CD14-positive monocyte (primary cell): ENCODE measurements at places on chromosomes 3 and 15. TPM values are rescaled to one million over a fixed set of nuclear protein-coding genes. Genes with fewer than 3 reads are reported as not detected.

GRCh38 chr3:53287131-53287629 lies 31.4 kb upstream of the TKT start:
- H3K4me1 ChIP-seq, result no peaks in the 10 kb centered on the region
- H3K36me3 ChIP-seq, result peaks cover 54% of the 10 kb centered on the region
- DNase-seq, result peak; percentile 10
- H3K27me3 ChIP-seq, result no peaks in the 10 kb centered on the region
- H3K4me3 ChIP-seq, result no peak overlapping the region

GRCh38 chr3:180283251-180283650 lies 246.5 kb upstream of the PEX5L start:
- no peak overlapping the region for H3K4me3 ChIP-seq
- no peaks in the 10 kb centered on the region for H3K36me3 ChIP-seq
- no peak overlapping the region for H3K27ac ChIP-seq
- no peaks in the 10 kb centered on the region for H3K4me1 ChIP-seq

- H3K4me1 ChIP-seq, result peaks cover 19% of the 10 kb centered on the region
- no peaks in the 10 kb centered on the region for H3K27me3 ChIP-seq
- H3K4me3 ChIP-seq, result no peak overlapping the region
- peaks cover 100% of the 10 kb centered on the region for H3K36me3 ChIP-seq
- no peak for DNase-seq
Observed at GRCh38 chr15:92930776-92931175, 30.7 kb downstream of the CHD2 start.

GRCh38 chr3:126947429-126947828 lies 35.5 kb upstream of the PLXNA1 start:
- no peak for DNase-seq
- H3K36me3 ChIP-seq, result no peaks in the 10 kb centered on the region
- peaks cover 15% of the 10 kb centered on the region for H3K4me1 ChIP-seq
- H3K4me3 ChIP-seq, result no peak overlapping the region
- H3K27ac ChIP-seq, result no peak overlapping the region

DNA sequence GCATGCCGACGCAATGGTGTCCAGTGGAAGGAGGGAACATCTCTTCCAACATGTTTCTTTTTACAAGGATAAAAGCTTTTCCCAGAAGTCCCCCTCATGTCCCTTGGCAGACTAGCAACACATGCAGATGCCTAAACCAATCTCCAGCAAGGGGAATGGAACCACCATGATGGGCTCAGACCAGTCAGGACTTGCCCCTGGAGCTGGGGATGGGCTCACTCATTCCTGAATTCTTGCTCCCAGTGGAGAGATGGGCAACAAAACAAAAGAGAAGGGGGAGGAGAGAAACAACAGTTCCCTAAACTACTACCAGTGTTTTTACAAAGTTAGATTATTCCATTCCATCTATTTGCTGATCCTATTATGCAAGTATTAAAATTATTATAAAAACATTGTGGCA lies 76.8 kb upstream of the OXTR start:
- no peaks in the 10 kb centered on the region for H3K27me3 ChIP-seq
- no peak for DNase-seq
- H3K36me3 ChIP-seq, result no peaks in the 10 kb centered on the region
- H3K4me3 ChIP-seq, result no peak overlapping the region
- H3K27ac ChIP-seq, result no peak overlapping the region

GRCh38 chr15:99435113-99435695 lies 130.6 kb upstream of the MEF2A start:
- no peak overlapping the region for H3K27ac ChIP-seq
- H3K27me3 ChIP-seq, result peaks cover 8% of the 10 kb centered on the region
- H3K4me3 ChIP-seq, result no peak overlapping the region

DNA sequence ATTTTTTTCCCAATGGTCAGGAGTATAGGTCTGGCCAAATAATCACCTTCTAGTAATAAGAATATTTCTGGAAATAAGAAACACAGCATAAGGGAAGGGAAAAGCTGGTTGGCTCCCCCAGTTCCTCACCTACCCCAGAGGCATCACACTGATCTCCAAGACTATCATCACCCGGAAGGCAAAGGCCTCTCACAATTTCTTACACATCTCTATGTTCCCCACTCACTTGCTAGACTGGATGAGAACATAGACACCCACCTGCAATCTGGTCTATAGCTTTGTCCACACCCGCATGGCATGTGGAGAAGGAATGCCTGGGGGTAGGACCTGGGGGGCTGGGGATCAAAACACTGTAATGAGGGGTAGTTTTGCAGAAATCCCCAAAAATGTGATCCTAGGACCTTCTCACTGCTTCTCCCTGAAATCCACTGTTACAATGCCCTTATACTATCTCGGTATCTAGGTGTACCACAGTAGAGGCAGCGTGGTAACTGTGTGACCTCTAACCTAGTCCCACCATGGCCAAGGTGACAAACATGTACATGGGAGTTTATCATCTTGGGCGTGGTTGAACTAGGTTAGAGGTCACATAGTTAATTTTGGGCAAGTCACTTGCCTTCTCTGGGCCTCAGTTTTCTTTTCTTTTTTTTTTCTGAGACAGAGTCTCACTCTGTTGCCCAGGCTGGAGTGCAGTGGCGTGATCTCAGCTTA lies 29.5 kb upstream of the NRROS start:
- peak overlapping the region; percentile 68 for H3K27ac ChIP-seq
- H3K4me3 ChIP-seq, result no peak overlapping the region
- H3K27me3 ChIP-seq, result no peaks in the 10 kb centered on the region
- no peaks in the 10 kb centered on the region for H3K36me3 ChIP-seq

DNA sequence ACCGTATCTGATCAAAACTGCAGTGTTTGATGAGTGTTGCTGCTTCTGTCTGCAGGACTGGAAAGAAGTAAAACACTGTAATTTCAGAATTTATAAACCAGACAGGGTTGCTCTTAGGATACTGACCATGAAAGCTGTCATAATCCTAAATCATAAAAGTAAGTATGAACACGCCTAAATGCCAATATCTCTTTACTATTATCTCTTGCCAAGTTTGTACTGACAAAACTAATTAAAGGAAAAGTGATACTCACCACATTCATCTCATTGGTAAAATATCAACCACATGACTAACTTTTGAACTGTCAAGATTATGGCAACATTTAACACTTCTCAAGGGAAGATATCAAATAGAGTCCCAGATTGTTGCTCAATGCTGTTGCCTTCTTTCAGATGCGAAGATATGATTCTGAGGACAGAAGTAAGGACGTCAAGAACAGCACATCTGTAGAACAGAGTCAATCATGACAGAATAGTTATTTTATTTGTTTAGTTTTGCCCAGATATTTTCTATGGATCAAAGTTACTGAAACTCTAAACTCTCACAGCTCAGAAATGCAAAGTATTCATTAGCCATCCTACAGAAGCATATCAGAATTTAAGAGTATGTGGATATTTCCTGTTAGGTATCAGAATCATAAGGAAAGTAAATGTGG lies 61.4 kb upstream of the COL8A1 start:
- H3K4me3 ChIP-seq, result no peak overlapping the region
- no peaks in the 10 kb centered on the region for H3K36me3 ChIP-seq
- no peaks in the 10 kb centered on the region for H3K4me1 ChIP-seq
- no peaks in the 10 kb centered on the region for H3K27me3 ChIP-seq

- peaks cover 4% of the 10 kb centered on the region for H3K36me3 ChIP-seq
- peak overlapping the region; percentile 66 for H3K27ac ChIP-seq
- no peak overlapping the region for H3K4me3 ChIP-seq
- H3K27me3 ChIP-seq, result no peaks in the 10 kb centered on the region
- peak; percentile 86 for DNase-seq
Observed at GRCh38 chr3:172159962-172160538, 120.7 kb downstream of the FNDC3B start.

GRCh38 chr15:99291643-99292042 lies 40.4 kb downstream of the LRRC28 start:
- no peaks in the 10 kb centered on the region for H3K4me1 ChIP-seq
- H3K27ac ChIP-seq, result no peak overlapping the region
- DNase-seq, result no peak
- H3K4me3 ChIP-seq, result no peak overlapping the region
- no peaks in the 10 kb centered on the region for H3K36me3 ChIP-seq

DNA sequence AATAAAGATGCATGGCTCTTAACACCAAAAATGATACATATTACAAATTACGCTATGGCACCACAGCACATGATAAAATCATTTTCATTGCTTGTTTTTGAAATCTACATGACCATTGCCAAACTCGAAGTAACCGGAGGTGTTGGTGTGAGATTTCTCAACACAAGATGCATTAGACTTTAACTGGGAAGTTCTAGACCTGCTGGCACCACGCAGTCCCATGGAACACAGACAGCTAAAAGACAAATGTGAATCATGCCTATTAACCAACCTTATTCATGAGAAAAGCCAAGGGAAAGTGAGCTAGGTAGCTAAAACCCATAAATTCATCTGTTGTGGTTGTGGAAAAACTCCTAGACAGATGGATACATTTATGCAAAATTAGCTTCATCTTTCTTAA lies 595.4 kb downstream of the FOXP1 start:
- no peak overlapping the region for H3K27ac ChIP-seq
- no peaks in the 10 kb centered on the region for H3K4me1 ChIP-seq
- no peak for DNase-seq
- no peaks in the 10 kb centered on the region for H3K27me3 ChIP-seq
- H3K4me3 ChIP-seq, result no peak overlapping the region

GRCh38 chr3:10459954-10460754 lies 45.2 kb downstream of the ATP2B2 start:
- no peak overlapping the region for H3K4me3 ChIP-seq
- no peak overlapping the region for H3K27ac ChIP-seq
- no peaks in the 10 kb centered on the region for H3K36me3 ChIP-seq
- no peaks in the 10 kb centered on the region for H3K27me3 ChIP-seq

- H3K4me1 ChIP-seq, result no peaks in the 10 kb centered on the region
- no peaks in the 10 kb centered on the region for H3K27me3 ChIP-seq
- H3K27ac ChIP-seq, result no peak overlapping the region
- H3K4me3 ChIP-seq, result no peak overlapping the region
- no peak for DNase-seq
Observed at GRCh38 chr3:132695422-132695821, 26.8 kb downstream of the NPHP3 start.

DNA sequence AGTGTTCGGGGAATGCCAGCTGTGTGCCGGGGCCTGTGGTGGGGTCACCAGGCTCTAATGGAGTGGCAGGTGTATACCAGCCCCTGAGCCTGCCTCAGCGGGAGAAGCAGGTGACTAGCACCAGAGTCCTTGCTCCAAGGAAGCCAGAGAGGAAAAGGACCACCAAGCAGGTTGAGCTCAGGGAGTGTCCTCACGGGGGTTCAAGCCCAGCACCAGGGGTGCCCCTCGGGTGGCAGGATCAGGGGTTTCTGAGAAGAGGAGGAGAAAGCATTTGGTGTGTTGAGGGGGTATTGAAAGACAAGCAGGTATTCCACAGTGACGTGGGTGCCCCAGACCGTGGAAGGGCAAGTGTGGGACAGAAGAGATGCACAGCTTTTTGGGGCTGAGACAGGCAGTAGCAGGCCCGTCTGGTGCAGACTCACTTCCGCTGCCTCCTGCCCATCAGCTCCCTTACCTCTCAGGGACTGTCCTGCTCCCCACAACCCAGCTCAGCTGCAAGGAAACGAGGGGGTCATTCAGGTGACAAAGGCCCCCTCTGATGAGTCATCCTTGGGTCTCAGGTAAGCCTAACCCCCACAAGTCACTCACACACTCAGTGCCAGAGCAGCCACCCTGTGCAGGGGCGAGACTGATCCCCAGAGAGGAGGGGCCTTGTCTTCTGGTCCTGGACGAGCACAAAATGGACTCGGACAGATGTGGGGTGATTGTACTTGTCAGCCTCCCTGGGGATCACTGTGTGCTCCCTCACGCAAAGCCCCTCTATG lies 21.4 kb upstream of the POC1A start:
- H3K4me1 ChIP-seq, result peaks cover 29% of the 10 kb centered on the region
- H3K27me3 ChIP-seq, result no peaks in the 10 kb centered on the region
- no peak overlapping the region for H3K4me3 ChIP-seq
- no peaks in the 10 kb centered on the region for H3K36me3 ChIP-seq
- H3K27ac ChIP-seq, result peak overlapping the region; percentile 70
- no peak for DNase-seq

DNA sequence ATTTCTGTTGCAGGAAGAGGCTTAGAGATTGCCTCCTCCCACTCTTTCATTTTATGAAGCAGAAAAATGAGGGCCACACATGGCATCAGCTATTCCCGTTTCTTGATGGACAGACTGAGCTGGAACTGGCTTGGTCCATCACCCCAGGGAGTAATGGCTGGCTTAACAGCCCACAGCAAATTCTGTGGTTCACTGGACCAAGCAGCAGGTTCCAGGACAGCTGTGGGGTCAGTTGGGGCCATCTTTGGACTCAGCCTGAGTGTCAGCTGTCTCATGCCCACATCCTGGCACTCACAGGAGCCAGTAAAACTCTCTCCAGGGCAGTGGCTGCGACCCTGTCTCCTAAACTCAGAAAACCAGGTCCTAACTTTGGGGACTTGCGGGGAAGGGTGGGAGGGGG lies 36.5 kb downstream of the ZDHHC19 start:
- H3K4me3 ChIP-seq, result no peak overlapping the region
- H3K4me1 ChIP-seq, result peaks cover 37% of the 10 kb centered on the region
- no peaks in the 10 kb centered on the region for H3K27me3 ChIP-seq
- H3K36me3 ChIP-seq, result no peaks in the 10 kb centered on the region
- no peak for DNase-seq

- H3K27ac ChIP-seq, result no peak overlapping the region
- H3K4me3 ChIP-seq, result no peak overlapping the region
- peaks cover 90% of the 10 kb centered on the region for H3K36me3 ChIP-seq
- no peak for DNase-seq
- H3K4me1 ChIP-seq, result no peaks in the 10 kb centered on the region
- no peaks in the 10 kb centered on the region for H3K27me3 ChIP-seq
Observed at GRCh38 chr3:4401441-4401840, 65.6 kb downstream of the SUMF1 start.

GRCh38 chr15:98493966-98494511 lies 154.3 kb upstream of the IGF1R start:
- no peak overlapping the region for H3K27ac ChIP-seq
- H3K4me3 ChIP-seq, result no peak overlapping the region
- H3K36me3 ChIP-seq, result no peaks in the 10 kb centered on the region
- DNase-seq, result no peak

- H3K27ac ChIP-seq, result no peak overlapping the region
- no peak for DNase-seq
- H3K27me3 ChIP-seq, result no peaks in the 10 kb centered on the region
- H3K36me3 ChIP-seq, result no peaks in the 10 kb centered on the region
- H3K4me1 ChIP-seq, result no peaks in the 10 kb centered on the region
Observed at GRCh38 chr15:29183071-29183831, 86.4 kb downstream of the NSMCE3 start.

- no peaks in the 10 kb centered on the region for H3K36me3 ChIP-seq
- DNase-seq, result no peak
- H3K4me1 ChIP-seq, result no peaks in the 10 kb centered on the region
- no peak overlapping the region for H3K27ac ChIP-seq
- H3K27me3 ChIP-seq, result no peaks in the 10 kb centered on the region
Observed at GRCh38 chr3:109353057-109353456, 15.7 kb upstream of the DPPA4 start.

CLDN18 gene
- not detected for polyA plus RNA-seq

RPP25 gene
- 6.5 TPM for polyA plus RNA-seq

TRIP4 gene
- 35.6 TPM for polyA plus RNA-seq

ARPP21 gene
- not detected for polyA plus RNA-seq

PTH1R gene
- polyA plus RNA-seq, result not detected

EOMES gene
- polyA plus RNA-seq, result 0.21 TPM

ZIC1 gene
- polyA plus RNA-seq, result not detected

DUOXA2 gene
- polyA plus RNA-seq, result not detected

ACOX2 gene
- polyA plus RNA-seq, result 2.4 TPM

CDV3 gene
- 30.0 TPM for polyA plus RNA-seq

FAM162A gene
- 28.5 TPM for polyA plus RNA-seq
